ENCODE measurements at places on chromosomes 7 and 10.
A peak's percentile ranks its signal among the peaks of the same experiment; 100 is the strongest.

DNA sequence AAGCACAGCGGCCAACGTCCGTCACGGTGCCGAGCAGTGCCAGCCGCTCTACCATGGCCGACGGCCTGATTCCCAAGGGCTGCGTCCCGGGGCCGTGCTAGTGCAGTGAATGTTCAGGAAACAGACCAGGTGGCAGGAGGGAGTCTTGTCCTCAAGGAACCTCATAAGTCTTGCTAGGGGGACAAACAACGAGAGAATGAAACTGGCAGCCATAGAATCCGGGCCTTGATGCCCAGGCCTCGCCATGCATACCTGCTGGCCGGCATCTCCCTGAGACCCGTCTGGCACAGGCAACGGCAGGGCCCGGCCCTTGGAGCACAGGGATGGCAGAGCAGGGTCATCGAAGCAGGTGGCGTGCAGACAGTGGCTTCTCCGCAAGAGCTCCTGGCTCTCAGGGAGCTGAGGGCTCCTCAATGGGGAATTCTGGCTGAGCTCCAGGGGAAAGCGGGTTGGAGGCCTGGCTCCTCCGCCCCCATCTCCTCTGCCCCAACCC is 58.8 kb downstream of the DIP2C start:
- DNase-seq, result peak; percentile 16

DNA sequence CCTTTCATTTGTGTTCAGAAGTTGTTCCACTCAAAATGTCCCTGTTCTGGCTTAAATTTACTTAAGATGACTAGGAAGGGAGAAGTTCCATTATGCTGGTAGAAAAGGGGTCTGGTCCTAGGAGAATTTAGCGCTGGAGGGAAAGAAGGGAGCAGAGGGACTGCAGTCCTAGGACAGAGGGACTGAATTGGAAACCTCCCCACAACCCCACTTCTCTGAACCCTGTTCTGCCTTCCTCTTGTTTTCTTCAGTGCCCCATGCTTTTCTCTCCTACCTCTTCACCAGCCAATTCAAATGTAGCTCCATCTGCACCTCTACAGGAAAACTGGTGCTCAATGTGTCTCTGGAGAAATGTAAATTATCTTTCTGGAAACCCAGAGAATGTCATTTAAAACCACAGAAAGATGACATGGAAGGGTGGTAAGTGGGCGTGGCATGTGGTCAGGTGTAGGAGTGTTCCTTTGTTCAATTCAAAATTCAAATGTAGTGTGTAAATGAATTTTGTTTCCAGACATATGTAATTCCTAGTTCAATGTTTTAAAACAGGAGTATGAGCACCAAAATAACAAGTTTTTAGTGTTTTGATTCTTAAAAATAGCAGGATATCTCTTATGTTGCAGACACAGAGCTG is 24.0 kb upstream of the RHOBTB1 start:
- peak; percentile 23 for DNase-seq

DNA sequence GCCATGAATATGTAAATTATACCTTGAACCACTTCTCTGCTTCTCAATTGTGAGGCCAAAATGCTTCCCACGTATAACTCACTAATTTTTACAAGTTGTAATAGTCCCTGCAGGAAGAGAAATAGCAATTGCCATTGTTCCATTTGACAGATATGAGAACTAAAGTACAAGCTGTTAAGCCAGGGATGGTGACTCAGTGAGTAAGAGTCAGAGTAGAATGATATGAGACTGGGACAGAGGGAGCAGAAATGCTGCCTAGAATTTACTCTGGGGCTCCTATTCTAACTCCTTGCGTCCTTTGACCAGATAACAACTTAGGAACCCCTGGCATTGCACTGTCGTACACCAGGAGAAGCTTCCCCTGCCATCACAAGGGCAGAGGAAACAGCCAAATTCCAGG is 45.1 kb upstream of the SEPTIN7 start:
- DNase-seq, result no peak

- no peak for DNase-seq
Measured at GRCh38 chr10:92830478-92831389, 17.6 kb upstream of the EXOC6 start.

- DNase-seq, result no peak
Measured at GRCh38 chr7:55109404-55110167, 90.8 kb downstream of the EGFR start.

GRCh38 chr10:48944171-48944570 is 4.5 kb upstream of the LRRC18 start:
- no peak for DNase-seq

GRCh38 chr10:61458031-61458430 is 4.8 kb upstream of the TMEM26 start:
- no peak for DNase-seq

- no peak for DNase-seq
Measured at GRCh38 chr7:17236171-17236570, 62.3 kb upstream of the AHR start.

DNA sequence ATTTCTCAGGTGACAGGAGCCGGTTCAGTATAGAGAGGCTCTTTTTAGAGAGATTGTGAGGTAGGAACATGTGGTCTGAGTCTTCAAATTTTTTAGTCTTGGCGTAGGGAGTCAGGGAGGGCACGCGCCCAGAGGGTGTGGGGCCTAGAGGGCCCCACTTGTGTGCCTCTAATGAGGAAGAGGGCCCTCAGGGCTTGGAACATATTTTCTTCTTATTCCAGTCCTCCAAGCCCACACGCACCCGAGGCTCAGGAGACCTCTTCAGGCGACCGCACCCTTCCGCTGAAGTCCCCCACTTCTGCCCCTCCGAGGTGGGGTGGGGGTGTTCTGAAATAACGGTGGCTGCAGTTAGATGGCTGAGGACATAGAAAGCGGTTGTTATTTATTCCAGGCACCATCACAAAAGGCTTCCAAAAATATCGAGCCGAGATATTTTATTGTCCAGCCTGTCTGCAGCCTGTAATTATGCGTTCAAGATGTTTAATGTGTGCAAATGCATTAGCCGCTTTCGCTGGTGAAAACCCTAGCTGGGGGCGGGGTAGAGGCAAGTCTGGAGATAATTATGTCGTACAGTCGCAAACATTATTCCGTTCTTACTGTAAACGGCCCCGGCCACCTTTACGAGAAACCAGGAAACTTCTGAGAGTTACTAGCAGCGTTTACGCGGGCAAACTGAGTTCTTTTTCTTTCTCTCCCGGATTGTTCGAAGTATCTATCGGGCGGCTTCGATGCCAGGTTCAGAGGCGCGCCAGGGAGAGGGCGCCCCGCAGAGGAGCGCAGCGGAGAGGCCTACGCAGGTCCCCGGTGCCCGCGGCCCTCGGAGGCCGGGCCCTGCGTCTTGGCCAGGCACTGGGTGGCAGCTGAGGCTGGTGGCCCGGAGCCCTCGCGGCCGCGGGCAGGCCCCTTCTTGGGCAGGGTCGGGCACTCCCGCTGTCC is 12.9 kb upstream of the HOXA13 start:
- no peak for DNase-seq

GRCh38 chr7:56175771-56176170 is 59.6 kb upstream of the NUPR2 start:
- no peak for DNase-seq

GRCh38 chr10:72058989-72059842 is 29.1 kb downstream of the SPOCK2 start:
- DNase-seq, result no peak

DNA sequence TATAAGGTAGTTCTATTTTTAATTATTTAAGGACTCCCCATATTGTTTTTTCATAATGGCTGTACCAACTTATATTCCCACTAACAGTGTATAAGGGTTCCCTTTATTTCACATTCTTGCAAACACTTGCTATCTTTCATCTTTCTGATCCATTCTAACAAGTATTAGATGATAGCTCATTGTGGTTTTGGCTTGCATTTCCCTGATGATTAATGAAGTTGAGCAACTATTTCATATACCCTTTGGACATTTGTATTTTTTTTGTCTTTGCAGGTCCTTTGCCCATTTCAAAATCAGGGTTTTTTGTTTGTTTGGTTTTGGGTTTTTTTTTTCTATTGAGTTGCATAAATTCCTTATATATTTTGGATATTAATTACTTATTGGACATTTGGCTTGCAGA is 107.2 kb downstream of the EPC1 start:
- no peak for DNase-seq

GRCh38 chr7:33076737-33077136 is 14.2 kb upstream of the NT5C3A start:
- no peak for DNase-seq

GRCh38 chr7:77954773-77955555 is 156.4 kb downstream of the PHTF2 start:
- no peak for DNase-seq

GRCh38 chr7:151167197-151167961 is at the start of gene GBX1:
Gene GBX1 (minus strand): TSS chr7:151167694. CDS start chr7:151167548, 146 bp downstream.
- DNase-seq, result no peak

DNA sequence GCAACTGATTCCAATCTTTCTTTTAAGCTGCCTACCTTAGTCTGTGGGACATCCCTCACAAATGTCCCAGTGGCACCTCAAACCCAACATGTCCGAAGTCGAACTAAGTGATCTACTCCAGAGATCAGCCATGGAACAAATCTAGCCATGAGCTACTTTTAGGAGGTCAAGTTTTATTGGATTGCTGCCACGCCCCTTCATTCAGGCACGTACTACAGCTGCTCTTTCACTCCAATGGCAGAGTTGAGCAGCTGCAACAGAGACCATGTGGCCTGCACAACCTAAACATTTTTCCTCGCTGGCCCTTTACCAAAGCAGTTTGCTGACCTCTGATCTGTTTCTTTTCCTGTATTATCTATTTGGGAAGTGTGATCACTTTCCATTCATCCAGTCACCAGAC is 192.4 kb upstream of the CDCA7L start:
- no peak for DNase-seq

DNA sequence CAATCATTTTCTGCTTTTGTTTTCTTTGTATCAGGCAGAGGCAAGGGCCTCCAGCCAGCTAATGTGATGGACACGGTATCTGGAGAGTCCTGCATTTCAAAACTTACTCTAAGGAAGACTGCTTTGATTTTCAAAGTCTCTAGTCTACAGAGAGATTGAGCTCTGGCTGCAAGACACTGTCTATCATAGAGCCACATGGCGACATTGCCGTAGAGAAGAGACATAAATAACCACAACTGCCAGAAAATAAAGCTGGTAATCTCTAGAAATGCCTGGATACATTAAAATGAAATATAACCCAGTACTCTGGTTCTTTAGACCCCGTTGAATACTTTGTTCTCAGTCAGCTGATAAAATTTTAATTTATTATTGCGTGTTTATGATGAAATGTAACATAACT is 90.8 kb downstream of the OTUD1 start:
- DNase-seq, result no peak

DNA sequence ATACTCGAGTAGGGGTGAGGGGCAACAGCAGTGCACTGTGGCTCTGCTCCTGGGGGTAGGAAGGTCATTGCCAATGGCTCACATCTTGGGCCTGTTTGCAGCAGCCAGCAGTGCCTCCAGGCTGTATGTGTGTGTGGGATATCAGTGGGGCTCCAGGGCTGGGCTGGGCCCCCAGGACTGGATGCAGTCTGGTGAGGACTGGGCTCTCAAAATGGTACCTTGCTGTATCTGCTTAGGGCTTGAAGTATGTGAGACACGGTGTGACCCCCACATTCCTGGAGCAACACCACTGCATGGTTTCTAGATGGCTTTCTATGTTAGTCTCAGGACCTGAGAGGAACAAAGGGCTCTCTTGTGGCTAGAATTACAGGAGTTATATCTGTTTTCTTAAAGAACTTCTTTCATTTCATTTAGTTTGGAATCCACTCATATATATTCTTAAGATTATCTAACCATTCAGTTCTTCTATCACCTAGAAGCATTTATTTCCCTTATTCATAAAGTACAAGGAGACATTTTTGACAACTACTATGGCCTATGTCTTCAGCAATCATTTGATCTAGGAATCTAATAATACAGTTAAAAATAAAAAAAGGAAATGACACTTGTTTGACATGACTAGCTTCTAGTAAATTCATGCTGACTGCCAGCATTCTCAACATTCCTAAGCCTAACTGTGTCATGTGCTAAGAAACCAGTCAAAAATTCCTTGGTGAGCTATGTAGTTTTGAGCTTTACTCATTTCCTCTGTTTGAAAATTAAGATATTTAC is 443.2 kb upstream of the SEMA3A start:
- DNase-seq, result no peak

DNA sequence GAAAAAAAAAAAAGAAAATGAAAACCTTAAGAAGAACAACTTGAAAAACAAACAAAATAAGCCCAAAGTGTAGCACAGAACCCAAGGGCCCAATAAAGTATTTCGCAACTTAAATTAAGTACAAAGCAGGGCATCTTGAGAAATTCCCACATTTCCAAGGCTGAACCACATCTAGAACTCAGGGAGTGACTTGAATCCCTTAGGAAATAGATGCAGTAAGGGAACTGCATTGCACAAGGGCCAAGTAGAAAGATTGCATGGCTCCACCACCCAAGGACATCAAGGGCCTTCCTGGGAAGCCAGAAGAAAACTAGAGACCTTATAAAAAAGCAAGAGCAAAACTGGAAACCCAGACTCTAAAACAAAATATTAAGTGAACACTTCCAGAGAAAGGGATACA is 352.7 kb downstream of the CXCL12 start:
- DNase-seq, result no peak

- DNase-seq, result no peak
Measured at GRCh38 chr7:100899432-100899831, 3.7 kb upstream of the ACHE start.

GRCh38 chr10:124385627-124386185 is 33.0 kb downstream of the OAT start:
- DNase-seq, result no peak

Measured in NCI-H187 (cell line).